ENCODE measurements at places on chromosomes 13 and 19. TPM values are rescaled to one million over a fixed set of nuclear protein-coding genes. Genes with fewer than 3 reads are reported as not detected.

Gene FGF14
- 3.3 TPM for total RNA-seq

Gene DHPS
- 53.9 TPM for total RNA-seq

Gene FAM187B
- total RNA-seq, result 0.17 TPM

Gene ZFP28
- total RNA-seq, result 1.3 TPM

Gene CCDC122
- 1.3 TPM for total RNA-seq

Gene EDDM13
- not detected for total RNA-seq

Gene ENOX1
- 0.08 TPM for total RNA-seq

Gene ANKRD24
- 0.28 TPM for total RNA-seq

Gene APOE
- total RNA-seq, result 3,491 TPM

Gene SIGLEC12
- 5.0 TPM for total RNA-seq

Gene TMEM59L
- total RNA-seq, result not detected

Gene OLFM2
- total RNA-seq, result 3.6 TPM

- peak; percentile 60 for DNase-seq
Measured at GRCh38 chr19:18839465-18840287, 7.9 kb downstream of the UPF1 start.

DNA sequence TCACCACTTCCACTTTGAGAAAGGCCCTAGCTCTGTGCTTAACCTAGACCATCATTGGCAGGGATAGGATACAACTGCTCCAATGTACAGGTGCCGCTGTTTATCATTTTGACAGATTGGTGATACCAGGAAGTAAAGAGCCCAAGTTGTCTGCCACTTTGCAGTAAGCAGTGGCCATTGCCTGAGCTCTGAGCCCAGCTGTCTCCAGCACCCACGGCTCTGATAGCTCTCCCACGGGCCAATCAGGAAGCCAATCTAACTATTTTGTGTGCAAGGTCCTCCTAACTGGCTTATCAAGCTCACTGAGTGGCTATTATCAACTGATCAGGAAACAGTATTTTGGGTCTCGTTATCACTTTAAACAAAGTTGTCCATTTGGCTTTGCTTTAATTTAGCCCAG, 181.1 kb downstream of the DCT start:
- no peak for DNase-seq

GRCh38 chr19:13092606-13093235, 9.9 kb downstream of the LYL1 start:
- no peak for DNase-seq

- DNase-seq, result no peak
Measured at GRCh38 chr13:42815681-42816080, 34.3 kb downstream of the FAM216B start.

GRCh38 chr13:112651311-112651710, 38.5 kb upstream of the ATP11A start:
- DNase-seq, result no peak

GRCh38 chr19:2215281-2215751, 20.8 kb downstream of the PLEKHJ1 start:
- no peak for DNase-seq

GRCh38 chr19:13931391-13932148, 6.6 kb downstream of the PODNL1 start:
- no peak for DNase-seq

- DNase-seq, result no peak
Measured at GRCh38 chr13:46404733-46405100, 17.7 kb upstream of the RUBCNL start.

DNA sequence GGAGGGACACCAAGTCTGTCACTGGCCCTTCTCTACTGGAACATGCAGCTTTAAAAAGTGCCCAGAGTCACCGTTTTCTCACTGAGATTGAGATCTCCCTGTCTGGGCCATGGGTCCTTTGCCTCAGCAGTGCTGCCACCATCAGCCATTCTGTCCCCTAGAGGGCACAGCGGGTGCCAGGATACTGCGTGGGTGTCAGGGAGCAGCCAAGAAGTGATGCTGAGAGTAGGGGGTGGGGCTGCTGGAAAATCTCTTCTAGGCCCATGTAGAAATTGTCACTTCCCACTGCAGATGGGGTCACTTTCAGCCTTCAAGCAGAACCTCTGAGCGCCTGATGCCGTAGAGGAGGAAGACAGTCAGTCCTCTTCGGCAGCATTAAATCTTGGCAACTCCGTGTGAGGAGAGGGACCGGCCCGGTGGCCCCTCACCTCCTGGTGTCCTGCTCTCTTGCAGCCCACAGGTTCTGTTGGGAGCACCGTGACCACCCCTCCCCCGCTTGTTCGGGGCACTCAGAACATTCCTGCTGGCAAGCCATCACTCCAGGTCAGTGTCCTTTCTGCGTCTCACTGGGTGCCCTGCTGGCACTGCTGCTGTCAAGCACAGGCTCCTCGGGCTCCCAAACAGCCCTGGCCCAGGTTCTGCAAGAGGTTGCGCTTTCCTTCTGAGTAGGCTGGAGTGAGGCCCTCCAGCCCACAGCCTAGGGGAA, 21.4 kb downstream of the TSSK6 start:
- DNase-seq, result no peak

- DNase-seq, result no peak
Measured at GRCh38 chr19:39362682-39363657, 20.7 kb downstream of the SAMD4B start.

GRCh38 chr13:108352599-108352998, 83.1 kb downstream of the TNFSF13B start:
- DNase-seq, result no peak

DNA sequence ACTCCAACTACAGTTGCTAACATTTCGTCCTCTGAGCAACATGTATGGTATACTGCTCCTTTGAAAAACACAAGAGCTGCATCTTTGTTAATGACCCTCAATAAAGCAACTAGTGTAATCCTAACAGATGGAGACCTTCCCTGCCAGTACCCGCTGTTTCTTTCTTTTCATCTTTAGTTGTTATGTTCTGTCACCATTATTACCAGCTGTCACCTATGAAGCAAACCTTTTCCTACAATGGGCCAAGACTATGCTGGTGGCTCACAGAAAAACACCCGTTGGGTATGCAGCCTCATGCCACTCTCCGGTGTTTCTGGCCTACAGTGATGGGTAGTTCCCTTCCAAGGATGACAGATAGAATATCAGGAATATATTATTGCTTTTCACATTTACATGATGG, 29.7 kb upstream of the CYSLTR2 start:
- no peak for DNase-seq

GRCh38 chr19:46696866-46697203, 20.1 kb downstream of the PRKD2 start:
- no peak for DNase-seq

Data from liver (tissue), 10 donors.